ENCODE measurements at places on chromosomes 2 and 18.
A peak's percentile ranks its signal among the peaks of the same experiment; 100 is the strongest.

DNA sequence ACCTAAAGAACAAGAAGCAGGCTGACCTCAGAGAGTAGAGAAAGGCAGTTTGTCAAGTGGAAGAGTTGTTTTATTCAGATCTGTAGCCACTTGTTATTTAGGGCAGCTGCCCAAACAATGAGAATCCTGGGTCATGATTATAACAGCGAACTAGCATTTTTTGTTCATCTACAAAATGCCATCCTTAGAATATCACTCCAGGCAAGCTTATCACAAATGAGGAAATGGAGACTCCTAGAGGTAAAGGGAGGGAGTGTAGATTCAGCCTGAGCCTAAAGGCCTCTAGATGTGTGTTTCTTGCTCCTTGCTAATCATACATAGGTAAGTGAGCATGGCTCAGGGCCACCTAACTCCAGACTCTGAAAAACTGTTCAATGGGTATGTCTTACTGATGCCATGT lies 126.1 kb downstream of the HNMT start:
- no peak for DNase-seq

DNA sequence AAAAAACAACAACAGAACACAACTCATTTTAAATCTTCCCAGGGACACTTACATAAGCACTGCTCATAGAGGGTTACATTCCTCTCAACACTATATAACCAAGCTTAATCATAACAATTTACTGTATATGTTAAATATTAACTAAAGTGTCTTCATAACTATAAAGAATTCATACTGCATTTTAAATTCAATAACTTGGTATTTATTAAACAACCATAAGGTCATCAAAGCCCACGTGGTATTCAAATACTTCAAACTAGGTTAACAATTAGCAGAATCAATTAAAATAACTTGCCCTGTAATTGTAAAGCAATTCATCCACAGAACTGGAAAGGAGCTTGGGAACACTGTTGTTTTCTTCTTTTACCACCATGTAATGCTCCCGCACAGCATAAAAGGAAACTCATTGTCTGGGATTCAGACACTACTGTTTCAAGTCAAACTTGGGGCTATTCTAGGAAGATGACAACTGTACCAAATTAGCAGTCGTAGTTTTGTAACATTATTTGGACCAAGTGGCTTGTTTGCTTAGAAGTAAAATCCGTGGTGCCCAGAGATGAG lies 10.4 kb downstream of the GAREM1 start:
- no peak for DNase-seq

- DNase-seq: no peak
These were observed 17.6 kb downstream of the ACSL3 start for GRCh38 chr2:222878301-222878876.

GRCh38 chr18:24588440-24588839 lies 128.0 kb downstream of the HRH4 start:
- no peak for DNase-seq

DNA sequence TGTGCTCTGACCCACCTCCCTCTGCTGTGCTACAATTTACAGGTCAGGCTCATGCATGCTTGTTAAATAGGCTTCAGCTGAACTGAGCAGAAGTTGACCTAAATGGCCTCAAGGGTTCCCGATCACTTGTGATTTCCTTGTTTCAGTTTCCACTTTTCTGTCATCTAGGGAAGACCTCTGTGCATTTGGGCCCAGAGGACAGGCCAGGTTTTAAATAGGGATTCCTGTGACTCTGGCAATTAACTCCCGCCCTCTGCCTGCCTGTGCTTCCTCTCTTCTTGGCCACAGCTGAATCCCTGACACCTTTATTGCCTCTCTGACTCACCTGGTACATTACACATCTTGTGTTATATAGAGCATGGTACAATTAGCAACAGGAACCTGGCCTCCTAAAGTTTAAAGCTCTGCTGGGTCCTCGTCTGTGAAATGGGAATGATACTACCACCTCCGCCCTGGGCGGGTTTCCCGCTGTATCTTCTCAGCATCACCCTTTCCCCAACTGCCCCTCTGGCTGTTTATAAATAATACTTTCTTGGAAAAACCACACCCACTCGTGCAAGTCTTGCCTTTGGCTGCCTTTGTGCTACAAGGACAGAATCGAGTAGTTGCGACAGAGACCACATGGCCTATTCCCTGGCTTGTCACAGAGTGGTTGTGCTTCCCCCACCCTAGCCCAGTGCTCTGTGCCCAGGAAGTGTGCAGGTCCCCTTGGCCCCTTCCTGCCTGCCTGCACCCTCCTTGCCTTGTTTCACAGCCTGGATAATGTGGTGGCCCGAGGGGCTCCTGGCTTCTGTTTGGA lies 7.9 kb downstream of the CABLES1 start:
- DNase-seq: no peak

DNA sequence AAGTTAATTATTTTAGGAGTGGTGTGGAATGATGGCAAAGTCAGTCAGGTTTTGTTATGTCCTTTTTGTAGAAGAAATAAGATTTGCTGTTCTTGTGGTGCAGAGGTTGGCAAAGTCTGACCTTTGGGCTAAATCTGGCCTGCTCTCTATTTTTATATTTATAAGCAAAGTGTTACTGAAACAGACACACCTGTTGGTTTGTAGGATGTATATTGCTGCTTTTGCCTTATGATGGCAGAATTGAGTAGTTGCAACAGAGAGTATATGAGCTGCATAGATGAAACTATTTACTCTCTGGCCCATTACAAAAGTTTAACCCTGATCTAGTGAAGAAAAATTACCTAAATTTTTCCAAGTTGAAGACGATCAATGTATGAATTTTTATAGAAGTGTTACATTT lies 34.1 kb upstream of the KCNJ13 start:
- DNase-seq: no peak

- no peak for DNase-seq
These were observed 25.7 kb downstream of the RHOB start for GRCh38 chr2:20472569-20472968.

- DNase-seq: peak; percentile 87
These were observed 13.3 kb upstream of the RAB17 start for GRCh38 chr2:237603718-237604362.

DNA sequence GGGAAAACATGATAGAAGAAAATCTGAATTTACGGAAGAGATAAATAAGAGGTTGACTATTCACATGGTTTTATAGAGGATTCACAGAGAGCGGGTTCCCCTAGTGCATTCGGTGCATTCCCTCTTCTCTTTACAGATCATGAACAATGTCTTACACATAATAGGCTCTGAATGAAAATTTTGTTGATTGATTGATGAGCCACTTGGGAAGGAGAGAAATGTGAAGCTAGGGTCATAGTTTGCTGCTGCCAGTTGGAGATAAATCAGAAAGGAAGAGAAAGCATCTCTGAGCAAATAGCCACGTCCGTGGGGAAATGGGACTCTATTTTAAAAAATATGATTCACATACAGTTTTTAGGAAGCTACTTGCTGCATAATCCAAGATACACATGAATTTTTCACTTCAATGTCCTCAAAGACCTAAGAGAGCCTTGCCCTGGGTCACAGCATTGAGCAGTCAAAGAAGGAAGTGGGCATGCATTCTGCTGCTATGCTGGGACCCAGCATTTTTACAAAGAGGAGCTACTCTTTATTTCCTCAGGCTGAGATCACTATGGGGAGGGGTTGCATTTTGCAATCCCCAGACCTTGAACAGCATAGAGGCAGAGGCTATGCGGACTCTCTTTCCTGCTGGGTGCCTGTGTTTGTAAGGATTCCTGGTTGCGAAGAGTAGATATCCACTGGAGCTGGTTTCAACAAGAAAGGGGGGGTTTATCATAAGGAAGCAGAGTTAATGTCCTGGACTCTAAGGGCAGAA lies 395.3 kb downstream of the TSN start:
- DNase-seq: no peak

- DNase-seq: no peak
These were observed 11.3 kb downstream of the NPAS2 start for GRCh38 chr2:100831158-100831750.

GRCh38 chr18:76441668-76442412 lies 53.2 kb downstream of the ZNF516 start:
- DNase-seq: no peak

DNA sequence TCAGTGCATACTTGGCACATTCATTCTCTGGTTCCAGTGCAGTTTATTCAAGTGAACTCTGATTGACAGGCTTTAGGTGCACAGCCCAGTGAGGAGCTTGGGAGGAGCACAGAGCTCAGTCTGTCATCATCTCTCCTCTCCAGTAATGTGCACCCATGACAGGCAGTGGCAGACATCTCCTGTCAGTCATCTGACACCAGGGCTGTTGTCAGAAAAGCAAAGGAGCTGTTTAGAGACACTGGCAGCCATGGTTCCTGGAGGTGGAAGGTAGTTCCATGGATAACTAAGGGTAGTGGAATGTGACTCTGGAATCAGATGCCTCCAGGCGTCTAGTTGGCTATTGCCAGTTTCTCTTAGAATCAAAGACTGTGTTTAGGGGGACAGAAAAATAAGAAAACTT lies 308.8 kb downstream of the DCDC2C start:
- no peak for DNase-seq

DNA sequence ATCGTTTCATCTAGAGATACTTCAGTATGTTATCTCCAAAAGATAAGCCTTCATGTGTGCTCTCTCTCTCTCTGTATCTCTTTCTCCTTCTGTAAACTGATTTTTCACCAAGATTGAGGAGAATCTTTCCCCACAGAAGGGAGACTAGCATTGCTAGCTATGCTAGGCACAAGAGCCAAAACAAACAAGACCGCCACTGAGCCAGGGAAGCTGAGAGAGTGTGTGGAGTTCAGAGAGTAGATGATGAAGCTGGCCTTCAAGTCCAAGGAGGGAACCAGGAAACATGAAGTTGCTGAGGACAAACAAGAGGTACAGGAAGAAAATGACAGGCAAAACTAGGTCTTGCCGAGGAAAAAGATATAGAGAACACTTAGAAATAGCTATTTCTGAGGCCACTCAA lies 23.4 kb downstream of the DAPL1 start:
- DNase-seq: no peak

DNA sequence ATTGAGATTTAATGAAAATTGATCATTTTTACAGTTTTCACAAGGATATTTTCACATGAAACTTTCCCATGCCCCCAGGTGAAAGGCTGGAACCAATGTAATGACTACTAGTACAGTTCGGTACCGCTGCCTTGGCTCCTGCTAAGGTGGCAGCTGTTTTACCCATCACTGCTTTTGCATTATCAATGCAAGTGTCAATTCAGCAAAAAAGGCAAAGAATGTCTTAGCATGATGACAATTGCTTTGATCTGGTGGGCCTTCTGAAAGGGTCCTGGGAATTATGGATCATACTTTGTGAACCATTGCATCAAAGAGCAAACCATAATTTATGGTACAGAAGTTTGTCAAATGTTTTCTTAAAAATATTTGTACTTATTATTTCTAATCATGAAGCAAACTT lies 107.2 kb downstream of the KYNU start:
- DNase-seq: no peak

- DNase-seq: no peak
These were observed 70.9 kb upstream of the LGALSL start for GRCh38 chr2:64383016-64383591.

GRCh38 chr2:237488295-237488694 lies 1.2 kb downstream of the MLPH start:
- DNase-seq: no peak

GRCh38 chr18:58048081-58048642 lies 4.1 kb downstream of the NEDD4L start:
- no peak for DNase-seq

All from CD4-positive, alpha-beta T cell treated with Interferon gamma for 1 hour (primary cell).